ENCODE measurements at places on chromosomes 5 and 9. TPM values are rescaled to one million over a fixed set of nuclear protein-coding genes. Genes with fewer than 3 reads are reported as not detected.

The ANP32B gene
- total RNA-seq: 76.2 TPM

The MTAP gene
- 22.2 TPM for total RNA-seq

The FOXD1 gene
- 3.4 TPM for total RNA-seq

- no peak for DNase-seq
These were observed 288.9 kb upstream of the RIOK2 start for GRCh38 chr5:97471951-97472350.

DNA sequence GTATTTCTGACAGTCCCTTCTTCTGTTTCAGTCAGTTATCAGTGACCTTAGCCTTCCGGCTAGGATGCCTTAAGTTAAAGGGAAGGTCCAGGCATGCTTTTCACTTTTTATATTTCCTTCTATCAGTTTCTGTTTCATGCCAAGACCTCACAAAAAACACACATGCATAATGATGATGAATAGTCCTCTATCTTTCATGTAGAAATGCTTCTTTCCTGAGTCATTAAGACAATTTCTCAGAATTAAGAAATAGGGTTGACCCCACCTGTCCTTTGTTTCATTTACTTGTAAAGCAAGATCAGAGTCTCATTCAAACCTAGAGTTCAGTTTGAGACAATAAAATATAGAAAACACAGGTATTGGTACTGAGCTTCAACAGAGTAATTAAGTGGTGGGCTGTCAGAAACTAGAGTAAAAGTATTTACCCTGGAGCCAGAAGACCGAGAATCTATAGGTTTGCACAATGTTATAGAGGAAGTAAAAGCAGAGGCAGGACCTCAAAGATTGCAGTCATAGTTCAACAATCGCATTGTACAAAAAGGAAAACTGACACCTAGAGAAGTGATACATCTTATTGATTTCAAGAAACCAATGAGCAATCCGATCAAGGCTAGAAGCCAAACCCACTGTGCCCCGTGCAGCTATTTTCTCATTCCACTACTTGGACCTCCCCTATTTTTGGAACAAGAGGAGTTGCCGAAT, 118.7 kb upstream of the PUM3 start:
- DNase-seq: no peak

DNA sequence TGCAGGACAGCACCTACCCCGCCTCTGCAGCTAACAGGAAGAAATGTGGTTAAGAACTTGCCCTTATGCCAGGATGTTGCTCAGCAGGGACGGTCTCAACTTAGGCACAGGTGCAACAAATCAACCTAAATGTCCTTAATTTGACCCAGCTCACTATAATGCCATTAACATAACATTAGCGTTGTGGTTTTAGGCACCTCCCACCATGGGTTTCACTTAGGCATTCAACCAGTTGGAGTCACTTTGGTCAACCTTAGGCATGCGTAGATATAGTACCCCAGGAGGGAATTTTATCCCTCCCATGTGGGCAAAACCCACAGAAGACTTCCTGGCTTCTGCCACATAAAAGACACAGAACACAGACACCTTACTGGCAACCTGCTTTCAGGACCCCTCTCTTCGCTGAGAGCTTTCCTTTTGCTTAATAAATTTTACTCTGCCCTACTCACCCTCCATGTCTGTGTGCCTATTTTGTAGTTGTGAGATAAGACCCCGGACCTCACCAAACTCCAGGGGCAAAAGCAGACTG, 8.7 kb upstream of the ERAP1 start:
- DNase-seq: no peak
